ENCODE measurements at places on chromosomes 7 and 10.

DNA sequence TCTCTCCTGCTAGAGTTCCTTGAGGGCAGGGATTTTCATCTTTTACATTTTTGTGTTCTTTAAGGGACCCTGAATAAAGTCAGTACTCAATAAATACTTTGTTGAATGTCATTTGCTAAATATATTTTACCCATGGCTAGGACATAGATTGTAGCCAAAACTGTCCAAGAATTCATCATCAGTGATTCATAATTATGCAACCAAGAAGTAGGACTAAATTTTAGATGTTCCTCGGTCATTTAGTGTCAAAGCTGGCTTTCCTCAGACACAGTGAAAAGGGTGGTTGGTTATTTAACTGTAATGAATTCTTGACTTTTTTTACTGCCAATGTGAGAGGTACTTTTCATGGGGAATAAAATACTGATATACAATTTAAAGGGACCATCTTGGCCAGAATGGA lies 3.3 kb downstream of the NUDT13 start:
- no peak for DNase-seq

DNA sequence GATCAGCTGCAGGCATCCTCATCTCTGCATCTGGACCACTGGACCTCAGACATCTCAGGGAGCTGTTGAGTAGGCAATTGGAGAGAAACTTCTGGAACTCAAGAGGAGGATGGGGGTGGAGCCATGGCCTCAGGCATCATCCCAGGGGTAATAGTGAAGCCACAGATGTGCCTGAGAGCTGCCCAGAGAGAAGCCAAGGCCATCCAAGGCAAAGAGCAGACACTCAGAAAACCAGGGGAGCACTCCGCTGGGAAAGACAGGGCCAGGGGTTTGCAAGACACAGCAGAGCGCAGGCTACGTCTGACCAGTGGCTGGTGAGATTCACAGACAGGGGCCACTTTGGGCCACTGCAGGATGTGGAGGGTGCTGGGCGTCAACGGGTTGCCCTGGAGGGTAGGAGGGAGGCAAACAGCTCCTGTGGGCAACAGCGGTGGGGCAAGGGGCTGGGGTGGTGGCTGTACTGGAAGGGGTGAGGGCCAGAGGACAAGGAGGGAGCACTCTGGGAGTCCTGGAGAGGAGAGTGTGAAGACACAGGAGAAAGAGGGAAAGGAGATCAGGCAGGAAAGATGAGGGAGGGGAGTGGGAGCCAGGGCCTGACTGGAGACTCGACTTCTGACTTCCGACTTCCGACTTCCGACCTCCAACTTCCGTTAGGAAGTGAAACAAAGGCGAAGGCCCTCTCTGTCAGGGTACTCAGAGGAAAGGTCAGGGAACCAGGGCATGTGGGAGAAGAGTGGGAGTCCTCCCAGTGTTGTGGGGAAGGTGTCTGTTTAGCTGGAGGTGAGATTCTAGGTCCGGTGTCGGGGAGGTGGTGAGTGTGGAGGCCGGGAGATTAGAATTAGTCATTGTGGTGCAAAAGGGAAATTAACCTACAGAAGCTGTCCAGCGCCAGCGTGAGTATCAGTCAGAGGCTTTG lies 69.7 kb upstream of the ANTXRL start:
- DNase-seq: no peak

DNA sequence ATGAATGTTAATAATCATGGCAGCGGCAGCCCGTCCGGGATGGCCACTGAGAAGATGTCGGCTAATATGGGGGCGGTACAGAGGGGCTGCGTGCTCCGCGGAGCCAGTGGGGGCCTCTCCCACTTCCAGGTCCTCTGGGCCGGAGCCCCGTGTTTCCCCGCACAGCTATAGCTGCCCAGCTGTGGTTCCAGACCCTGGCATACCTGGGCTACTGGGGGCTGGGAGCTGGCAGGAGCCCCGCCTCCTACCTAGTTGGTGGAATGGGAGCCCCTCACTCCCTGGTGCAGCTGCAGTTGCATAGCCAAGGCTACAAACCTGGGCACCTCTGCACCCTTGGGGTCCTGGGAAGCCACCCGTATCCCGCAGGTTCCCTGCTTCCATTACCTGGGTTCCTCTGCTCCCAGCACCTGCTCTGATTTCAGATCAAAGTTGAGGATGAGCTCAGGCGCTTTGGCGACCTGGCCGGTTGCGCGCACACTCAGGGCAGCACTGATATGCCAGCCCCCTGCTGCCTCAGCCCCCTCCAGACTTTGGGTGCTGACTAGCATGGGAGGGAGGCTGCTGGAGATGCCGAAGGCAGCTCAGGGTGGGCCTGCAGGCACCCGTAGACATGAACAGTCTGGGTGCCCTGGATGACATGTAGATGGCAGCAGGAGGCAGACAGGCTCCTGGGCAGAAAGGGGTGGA lies 236.5 kb upstream of the SEMA3D start:
- no peak for DNase-seq

DNA sequence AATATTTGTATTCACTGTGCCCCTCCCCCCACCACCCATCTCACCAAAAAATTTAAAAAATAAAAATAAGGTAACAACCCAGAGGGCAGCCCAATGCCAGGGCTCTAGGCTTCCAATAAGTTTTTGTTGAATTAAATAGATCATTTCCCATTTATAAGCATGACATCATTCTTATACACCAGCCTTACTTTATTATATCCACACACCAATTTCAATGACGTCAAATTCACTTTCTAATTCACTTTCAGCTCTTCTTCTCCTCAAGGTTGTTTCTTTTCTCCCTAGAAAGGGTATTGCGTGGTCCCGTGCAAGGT lies 1.2 kb upstream of the DKK1 start:
- no peak for DNase-seq

GRCh38 chr7:91112902-91113341 lies 151.3 kb upstream of the FZD1 start:
- DNase-seq: no peak

GRCh38 chr7:36048902-36049240 lies 104.2 kb upstream of the EEPD1 start:
- no peak for DNase-seq

DNA sequence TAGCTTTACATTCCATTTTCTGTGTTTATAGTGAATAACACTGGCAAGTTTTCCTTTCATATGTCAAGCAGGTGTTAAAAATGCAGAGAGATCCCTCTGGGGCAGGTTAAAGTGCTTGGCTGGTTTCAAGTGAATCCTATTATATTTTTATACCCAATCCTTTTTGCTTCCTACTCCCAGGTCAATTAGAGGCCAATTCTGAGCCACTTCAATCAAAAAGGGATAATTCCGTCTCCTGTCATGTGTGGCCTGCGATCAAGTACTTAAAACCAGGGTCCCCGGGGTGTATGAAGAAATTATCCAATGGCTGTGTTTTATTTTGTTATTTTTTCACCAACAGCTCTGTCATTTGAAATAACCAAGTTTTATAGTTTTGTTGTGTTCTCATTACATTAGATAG lies 313.2 kb downstream of the PRPF18 start:
- DNase-seq: no peak

DNA sequence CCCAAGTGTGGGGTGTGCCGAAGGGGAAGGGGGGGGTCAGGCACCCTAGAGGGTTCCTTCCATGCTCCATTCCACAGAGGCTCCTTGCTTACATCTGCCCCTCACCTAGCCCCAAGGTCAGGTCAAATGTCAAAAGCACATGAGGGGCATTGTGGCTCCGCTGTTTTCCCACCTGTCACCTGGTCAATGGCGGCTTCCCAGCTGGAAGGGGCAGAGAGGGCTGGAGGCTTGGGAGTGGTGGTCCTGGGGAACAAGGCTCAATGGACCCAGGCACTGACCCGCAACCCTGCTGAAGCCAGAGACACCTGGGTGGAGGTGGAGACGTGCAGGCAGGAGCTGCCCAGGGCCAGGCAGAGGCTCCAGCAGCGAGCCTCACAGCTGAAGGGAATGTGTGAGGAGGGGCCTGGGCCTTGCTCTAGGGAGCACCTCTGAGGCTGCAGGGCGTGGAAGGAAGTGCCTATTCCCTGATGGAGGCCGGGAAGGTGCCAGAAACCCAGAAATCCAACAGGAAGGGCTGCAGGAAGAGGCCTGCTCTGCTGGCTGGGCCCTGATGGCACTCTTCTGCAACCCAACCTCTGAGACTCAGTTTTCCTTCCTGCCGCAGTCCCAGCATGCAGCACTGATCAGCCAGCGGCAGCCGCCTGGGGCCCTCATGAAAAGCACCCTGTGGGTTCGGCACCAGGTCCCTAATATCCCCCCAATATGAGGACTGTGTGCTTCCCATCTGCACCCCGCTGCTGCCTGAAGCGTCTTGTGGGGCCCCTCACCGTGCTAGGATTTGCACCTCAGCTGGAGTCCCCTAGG lies 16.0 kb downstream of the RASGEF1A start:
- DNase-seq: no peak

GRCh38 chr10:113369365-113369694 lies 183.5 kb upstream of the HABP2 start:
- no peak for DNase-seq

- DNase-seq: no peak
These were observed 480.2 kb downstream of the KCNMA1 start for GRCh38 chr10:77157248-77158019.

GRCh38 chr7:139820089-139820488 lies 9.0 kb upstream of the TBXAS1 start:
- no peak for DNase-seq

GRCh38 chr10:101132636-101133473 lies 1.8 kb downstream of the TLX1 start:
- no peak for DNase-seq
